ENCODE measurements at places on chromosomes 6 and 20. TPM values are rescaled to one million over a fixed set of nuclear protein-coding genes. Genes with fewer than 3 reads are reported as not detected.

GRCh38 chr6:28315628-28316027, 20.3 kb downstream of the ZSCAN31 start:
- DNase-seq = no peak

DNA sequence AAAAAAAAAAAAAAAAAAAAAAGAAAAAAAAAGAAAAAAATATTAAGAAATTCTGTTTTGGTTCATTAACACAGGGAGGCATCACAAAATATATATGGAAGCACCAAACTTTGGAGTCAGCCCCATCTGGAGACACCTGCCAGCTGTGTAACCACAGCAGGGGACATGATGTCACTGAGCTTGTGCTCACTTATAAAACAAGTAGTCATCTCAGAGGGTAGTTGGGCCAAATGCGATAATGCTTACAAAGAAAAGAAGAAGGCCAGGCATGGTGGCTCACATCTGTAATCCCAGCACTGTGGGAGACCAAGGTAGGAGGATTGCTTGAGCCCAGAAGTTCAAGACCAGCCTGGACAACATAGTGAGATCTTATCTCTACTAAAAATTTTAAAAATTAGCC, 1.1 kb upstream of the BNIP5 start:
- DNase-seq = no peak

- no peak for DNase-seq
These were observed 167.9 kb upstream of the SYNCRIP start for GRCh38 chr6:85810558-85810957.

- peak; percentile 7 for DNase-seq
These were observed 49.1 kb downstream of the MAP3K7 start for GRCh38 chr6:90537723-90538258.

DNA sequence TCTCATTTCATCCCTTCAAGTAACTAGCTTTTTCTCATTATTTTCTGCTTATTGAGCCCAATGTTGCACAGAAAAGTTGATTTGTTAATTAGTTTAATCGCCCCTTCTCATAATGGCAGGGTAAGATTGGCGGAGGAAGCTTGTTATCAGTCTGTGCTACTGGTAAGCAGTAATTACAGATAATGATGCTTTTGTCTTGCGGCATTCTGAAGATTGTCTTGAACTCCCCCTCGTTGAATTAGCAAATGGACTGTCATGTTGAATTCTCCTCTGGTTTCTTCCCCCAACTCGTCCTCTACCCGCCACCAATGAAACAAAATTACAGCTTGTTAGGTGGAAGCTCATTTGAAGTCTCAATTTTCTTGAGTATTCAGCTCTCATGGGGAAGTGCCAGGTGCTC, 39.4 kb downstream of the PRDM13 start:
- DNase-seq = no peak

GRCh38 chr6:64520050-64520449, 884.4 kb downstream of the PHF3 start:
- no peak for DNase-seq

GRCh38 chr20:61584851-61585250, 332.8 kb downstream of the CDH4 start:
- DNase-seq = no peak

- DNase-seq = no peak
These were observed 27.0 kb downstream of the CST9L start for GRCh38 chr20:23541330-23541729.

GRCh38 chr6:96150431-96150830, 134.7 kb downstream of the FUT9 start:
- no peak for DNase-seq

GRCh38 chr6:137856138-137856898, 10.7 kb upstream of the TNFAIP3 start:
- no peak for DNase-seq

Gene ECT2L
- not detected for total RNA-seq

Gene PTCHD4
- 5.0 TPM for total RNA-seq

All from lung microvascular endothelial cell (primary cell).